ENCODE measurements at places on chromosomes 3 and 15.

DNA sequence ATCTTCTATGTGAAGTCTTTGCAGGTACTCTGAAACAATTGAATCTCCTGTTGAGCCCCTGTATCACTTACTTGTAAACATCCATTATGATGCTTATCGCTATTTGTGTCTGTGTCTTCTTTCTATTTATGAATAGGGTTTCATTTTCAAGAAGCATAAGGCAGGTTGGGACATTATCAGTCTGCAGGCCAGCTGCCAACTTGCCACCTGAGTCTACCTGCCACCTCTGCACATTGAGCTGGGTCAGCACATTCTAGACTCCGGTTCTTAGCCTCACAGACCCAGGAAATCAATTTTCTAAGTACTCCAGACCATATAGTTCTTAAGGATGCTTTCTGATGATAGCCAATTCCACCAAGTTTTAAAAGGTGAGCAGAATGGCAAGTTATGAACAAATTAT lies 105.7 kb upstream of the MCTP2 start:
- DNase-seq, result no peak

DNA sequence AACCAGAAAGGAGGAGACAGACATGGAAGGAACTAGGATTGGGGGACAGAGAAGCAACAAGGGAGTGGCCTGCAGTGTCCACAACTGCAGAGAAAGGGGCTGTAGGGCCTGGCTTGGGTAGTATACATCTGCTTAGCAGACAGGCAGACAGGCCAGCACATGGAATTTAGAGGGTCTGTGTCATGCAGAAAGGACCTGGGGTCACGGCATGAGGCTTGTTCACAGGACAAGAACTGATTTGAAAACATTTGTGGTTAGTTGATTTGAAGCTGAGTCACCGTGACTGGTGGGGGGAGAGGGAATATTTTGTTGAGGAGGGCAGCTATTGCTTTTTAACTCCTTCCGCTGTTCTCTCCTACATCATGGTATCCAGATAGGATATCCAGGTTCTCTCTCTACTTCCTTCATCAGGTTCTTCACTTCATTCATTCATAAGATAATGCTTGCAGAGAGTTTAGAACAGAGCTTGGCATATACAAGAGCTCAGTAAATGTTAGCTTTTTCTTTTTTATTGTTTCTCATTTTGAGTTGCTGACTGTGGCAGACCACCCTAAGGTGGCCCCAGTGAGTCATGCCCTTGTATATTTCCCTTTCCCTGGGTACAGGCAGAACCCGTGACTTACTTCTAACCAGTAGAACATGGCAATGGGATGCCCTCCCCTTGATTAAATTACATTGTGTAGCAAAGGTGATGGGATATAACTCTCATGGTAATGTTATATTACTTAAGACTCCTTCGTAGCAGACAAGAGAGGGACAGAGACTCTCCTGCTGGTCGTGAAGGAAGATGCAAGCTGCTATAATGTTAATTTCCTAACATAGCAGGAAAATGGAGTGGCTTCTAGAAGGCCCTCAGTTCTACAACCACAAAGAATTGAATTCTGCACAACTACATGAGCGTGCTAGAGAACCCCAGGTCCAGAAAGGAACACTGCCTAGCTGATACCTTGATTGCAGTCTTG lies 95.0 kb upstream of the NMNAT3 start:
- DNase-seq, result no peak

DNA sequence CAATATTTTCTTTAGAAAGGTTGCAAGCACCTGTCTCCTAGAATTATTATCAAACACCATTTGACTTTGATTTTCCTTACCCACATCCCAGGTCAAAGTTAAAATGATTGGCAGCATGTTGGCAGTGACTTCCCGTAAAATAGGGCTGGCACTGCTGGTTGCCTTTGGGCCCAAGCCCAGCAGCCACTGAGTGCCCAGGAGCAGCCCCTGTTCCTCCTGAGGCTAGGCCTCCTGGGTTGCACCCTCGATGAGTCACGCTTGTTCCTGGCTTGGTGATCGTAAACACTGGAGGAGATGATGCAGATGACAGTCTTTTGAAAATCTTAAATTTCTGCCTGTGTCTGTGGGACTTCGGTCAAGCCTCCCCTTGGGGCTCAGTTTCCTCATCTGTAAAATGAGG lies 290.0 kb downstream of the TLE3 start:
- no peak for DNase-seq

DNA sequence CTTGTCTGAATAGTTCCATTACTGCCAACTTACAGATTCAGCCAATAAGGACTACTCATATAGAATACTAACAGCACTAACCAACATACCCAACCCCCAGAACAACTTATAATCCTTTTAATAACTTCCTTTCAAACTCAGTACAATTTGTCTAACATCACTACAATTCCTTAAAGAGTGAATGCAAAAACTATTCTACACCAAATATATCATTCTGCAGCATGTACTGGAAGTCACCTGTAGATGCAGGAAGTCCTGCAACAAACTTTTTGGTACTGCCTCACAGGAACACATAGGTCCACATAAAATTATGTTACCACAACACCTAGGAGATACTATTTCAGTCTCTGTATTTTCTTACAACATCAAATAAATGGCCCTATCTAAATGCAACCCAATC lies 2.1 kb downstream of the CCNL1 start:
- no peak for DNase-seq

DNA sequence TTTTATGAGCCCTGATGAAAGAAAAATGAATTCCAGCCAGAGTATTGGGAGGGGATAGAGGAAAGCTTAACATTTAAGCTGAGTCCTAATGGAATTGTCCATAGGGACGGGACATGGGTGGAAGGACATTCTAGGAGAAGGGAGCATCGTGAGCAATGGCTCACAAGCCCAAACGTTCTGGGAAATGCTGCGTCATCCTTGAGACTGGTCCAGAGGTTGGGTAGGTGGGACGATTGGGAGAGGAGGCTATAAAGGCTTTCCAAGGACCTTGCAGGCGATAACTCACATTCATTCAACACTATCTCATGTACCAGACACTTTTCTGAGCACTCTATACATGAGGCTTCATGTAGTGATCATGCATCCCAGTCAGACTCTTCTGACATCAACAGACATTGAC lies 237.5 kb downstream of the THSD4 start:
- no peak for DNase-seq

- DNase-seq, result no peak
Observed at GRCh38 chr3:67941433-67942030, 287.1 kb upstream of the SUCLG2 start.

DNA sequence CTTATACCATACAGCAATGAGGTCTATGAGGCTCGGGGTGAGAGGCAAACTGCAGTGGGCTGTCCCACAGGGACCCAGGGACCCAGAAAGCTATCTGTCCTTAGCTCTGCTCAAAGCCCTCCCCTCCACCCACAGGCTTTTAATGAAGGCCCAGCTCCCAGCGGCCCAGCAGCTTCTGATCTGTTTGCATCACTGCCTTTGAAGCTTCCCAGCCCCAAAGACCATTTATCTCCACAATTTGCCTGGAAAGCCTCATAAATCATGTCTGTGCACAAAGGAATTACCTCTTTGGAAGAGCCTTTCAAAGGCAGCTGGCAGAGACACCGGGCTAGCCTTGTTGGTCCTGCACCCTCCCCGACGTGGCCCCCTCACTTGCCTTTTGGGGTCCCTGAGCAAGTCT lies 123.9 kb downstream of the RAB11A start:
- DNase-seq, result no peak

- no peak for DNase-seq
Observed at GRCh38 chr3:146895026-146895749, 290.0 kb upstream of the PLSCR5 start.

GRCh38 chr3:30778933-30779332 lies 115.5 kb downstream of the GADL1 start:
- no peak for DNase-seq

GRCh38 chr3:45225465-45226205 lies 452 bp downstream of the TMEM158 start:
- no peak for DNase-seq

DNA sequence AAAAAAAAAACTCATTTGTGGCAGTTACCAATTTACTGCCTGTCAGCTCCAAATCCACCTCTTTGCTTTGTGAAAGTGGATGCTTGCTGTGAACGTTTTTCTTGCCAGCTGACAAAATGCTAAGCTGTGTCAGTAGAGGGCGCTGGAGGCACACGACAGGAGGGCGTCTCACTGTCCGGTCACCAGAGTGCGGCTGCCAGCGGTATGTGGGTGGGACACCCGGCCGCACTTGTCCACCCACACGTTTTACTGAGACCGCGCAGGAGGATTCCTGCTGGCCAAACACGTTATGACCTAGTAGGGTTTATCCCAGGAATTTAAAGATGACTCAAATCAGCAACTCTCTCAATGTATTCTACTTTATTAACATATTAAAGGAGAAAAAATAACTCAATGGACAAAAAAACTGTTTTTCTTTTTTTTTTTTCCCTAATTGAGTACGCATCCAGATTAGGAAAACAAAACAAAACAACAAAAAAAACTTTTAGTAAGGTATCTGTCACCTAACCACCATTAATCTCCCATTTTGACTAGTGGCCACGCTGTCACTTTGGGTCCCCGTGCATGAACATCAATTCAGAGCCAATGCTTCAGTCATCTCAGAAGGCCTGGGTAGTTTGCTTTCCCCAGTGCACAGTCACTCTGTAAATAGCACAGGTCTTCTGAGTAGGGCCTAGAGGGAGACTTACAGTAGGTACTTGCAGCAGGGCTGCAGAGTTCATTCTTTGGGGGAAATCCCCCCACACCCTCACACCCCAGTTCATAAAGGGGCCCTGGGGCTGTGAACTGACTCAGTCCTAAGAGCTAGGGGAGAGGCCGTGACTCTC lies 43.8 kb upstream of the RPL35A start:
- DNase-seq, result peak; percentile 85

GRCh38 chr3:114364806-114365654 lies 71.2 kb downstream of the TIGIT start:
- no peak for DNase-seq

DNA sequence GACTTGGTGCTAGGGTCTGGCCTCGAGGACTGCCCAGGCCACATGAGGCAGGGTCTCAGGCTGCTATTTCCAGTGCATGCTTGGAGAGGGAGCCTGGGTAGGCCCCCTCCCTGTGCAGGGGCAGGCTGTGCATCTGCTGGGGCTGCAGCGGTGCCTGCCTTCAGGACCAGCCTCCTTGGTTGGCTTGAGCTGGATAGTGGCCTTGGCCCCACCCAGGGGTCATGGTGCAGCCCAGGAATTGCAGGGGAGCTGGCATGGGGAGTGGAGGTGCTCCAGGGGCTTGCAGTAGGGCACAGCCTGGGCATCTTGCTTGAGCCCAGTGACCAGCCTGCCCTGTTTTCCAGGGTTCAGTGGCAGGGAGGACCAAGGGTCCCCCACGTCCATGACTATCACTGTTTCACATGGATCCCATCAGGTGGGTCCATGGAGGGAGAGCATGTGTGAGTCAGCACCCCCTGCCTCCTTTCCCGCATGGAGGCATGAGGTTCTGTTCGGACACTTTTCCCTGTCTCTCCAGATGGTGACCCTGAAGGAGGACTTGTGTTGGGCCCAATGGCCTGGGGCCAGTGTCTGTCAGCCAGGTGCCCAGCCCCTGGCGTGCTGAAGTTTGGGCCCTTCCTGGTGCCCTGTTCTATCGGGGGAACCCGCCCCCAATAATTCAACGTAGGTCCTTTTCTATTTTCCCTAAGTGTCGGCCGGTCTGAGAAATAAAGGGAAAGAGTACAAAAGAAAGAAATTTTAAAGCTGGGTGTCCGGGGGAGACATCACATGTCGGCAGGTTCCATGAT lies 218.6 kb downstream of the SNRPN start:
- DNase-seq, result no peak

DNA sequence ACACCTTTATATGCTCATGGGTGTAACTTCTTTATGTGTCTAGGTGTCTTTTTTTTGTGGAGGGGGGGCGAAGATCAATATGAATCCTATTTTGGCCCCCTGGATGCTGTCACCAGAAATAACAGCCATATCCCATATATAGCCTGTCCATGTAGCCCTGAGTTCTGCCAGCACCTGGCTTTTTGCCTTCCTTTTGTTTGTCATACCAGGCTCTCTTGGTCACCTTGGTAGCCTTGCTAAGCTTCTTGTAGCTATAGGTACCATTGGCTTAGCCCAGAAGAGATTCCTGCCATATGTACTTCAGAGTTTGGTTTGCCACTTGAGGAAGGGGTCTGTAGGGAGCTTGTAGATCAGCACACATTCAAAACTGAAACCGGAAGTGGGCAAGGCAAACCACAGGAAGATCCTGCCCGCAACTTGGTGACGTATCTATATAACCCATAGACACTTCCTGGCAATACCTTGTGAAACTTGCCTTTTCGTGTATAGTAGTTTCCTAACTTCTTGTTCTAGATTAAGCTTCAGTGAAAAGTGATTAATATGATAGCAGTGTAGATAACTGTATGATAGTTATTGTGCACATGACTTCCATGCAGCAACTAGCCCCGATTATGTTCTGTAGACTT lies 11.9 kb downstream of the RASA2 start:
- no peak for DNase-seq

GRCh38 chr15:41908736-41909461 lies 15.0 kb upstream of the SPTBN5 start:
- DNase-seq, result no peak

- DNase-seq, result no peak
Observed at GRCh38 chr3:108209579-108209978, 12.6 kb downstream of the IFT57 start.

DNA sequence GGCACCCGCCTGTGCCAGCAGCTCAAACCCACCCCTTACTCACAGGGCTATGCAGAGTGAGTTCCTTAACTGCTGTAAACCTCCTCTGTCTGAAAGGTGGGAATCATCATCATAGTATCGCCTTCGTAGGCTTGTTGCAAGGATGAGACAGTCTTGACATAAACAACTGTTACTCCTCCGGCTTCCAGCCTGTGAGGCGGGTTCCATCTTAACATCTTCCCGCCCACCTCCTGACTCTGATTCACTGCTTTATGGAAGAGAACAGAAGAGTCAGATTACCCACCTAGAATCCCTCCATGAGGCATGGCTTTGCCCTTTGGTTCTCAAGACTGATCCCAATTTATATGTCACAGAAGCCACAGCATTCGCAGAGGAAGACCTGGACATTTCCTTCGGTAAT lies 21.9 kb downstream of the POLR2M start:
- DNase-seq, result no peak

GRCh38 chr3:150926328-150926727 lies 21.1 kb upstream of the MINDY4B start:
- no peak for DNase-seq

DNA sequence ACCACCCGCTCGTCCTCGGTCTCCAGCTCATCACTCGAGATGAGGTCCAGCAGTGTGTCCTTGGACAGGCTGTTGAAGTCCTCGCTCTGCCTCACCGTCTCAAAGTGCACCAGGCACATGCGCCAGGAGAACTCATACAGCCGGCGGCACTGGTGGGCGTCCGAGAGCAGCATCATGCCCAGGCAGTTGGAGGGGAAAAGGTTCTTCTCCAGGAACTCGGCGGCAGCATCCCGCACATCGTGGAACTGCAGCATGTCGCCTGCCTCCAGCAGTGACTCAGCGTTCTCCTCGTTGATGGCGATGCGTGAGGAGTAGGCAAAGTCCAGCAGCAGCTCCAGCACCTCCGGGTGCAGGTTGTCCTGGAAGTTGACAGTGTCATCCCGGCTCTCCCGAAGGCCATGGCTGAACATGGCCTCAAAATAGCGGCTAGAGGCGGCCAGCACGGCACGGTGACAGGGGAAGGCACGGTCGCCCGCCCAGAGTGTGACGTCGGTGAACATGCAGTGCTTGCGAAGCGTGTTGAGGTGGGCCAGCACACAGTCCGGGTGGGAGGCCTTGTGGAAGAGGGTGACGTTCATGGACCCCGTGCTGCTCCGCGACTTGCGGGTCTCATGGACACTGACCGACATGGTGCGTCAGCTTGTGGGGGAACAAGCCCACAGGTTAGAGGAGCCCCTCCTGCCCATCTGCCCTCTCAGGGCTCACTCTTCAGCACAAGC lies 25.4 kb downstream of the KLHL25 start:
- DNase-seq, result no peak

All from thoracic aorta (tissue), 2 donors.